ENCODE measurements at places on chromosomes 3 and 15.

DNA sequence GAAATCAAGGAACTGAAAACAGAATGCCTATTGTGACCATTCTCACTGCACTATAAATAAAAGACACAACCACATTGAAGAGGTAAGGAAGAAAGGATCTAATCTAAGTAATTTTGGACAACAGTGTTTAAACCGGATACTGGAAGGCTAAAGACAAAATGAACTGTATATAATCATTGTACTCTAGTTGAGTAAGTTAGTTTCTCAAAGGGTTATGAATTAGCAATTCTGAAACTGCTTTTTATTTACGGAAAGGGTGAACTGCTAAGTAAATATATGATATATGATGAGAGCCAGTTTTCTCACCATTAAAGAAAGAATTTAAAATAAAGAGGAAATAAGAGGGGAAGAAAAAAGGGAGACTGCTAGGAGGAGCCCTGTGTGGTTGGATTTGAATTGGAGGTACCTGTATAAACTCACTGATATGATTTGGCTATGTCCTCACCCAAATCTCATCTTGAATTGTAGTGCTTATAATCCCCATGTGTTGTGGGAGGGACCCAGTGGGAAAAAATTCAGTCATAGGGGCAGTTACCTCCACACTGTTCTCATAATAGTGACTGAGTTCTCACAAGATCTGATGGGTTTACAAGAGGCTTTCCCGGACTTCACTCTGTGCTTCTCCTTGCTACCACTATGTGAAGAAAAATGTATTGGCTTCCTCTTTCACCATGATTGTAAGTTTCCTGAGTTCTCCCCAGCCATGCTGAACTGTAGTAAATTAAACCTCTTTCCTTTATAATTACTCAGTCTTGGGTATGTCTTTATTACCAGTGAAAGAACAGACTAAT lies 607.7 kb downstream of the PYDC2 start:
- DNase-seq: no peak

- no peak for DNase-seq
These were observed 5.9 kb downstream of the ISG20 start for GRCh38 chr15:88644741-88645140.

- DNase-seq: peak; percentile 71
These were observed 582 bp upstream of the SLCO3A1 start for GRCh38 chr15:91852741-91853510.

DNA sequence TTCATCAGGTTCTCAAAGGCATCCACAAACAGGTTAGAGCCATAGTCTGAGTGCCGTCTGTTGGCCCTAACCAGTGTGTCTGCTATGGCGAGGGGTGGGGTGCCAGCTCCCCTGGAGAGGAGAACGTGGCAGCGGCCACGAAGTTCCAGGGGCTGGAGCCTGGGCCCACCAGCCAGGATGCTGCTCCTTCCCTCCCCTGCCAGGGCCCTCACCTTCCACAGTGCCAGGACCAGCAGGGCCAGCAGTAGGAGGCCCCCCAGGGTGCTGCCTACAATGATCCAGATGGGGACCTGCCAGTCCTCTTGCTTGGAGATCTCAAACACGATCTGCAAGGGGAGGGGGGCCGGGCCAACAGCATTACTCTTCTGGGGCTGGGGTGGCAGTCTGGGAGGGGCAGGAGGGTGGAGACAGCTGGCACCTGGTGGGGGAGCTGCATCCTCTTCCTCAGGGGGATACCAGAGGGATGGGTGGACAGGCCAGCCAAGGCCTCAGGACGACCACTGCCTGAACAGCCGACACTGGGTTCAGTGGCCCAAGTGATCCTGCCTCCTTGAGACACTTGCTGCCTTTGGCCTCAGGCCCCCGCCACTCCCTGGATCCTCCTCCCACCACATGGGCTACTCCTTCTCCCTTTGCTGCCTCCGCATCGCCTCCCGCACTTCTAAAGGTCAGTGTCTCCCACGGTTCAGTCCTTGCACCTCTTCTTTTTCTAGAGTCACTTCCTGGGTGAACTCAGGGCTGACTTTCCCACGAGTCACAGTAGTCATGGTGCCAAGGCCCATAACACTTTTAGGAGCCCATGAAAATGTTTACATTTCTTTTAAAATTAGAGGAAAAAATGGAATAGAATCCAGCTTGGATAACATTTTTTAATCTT lies 26.3 kb downstream of the FEM1B start:
- DNase-seq: peak; percentile 19

GRCh38 chr15:75843678-75844581 lies 683 bp downstream of the UBE2Q2 start:
- peak; percentile 35 for DNase-seq

GRCh38 chr3:58683466-58683865 lies 16.9 kb upstream of the FAM3D start:
- DNase-seq: no peak

GRCh38 chr15:59976480-59977271 lies 27.4 kb upstream of the FOXB1 start:
- no peak for DNase-seq

GRCh38 chr3:101319531-101319930 lies 844 bp downstream of the IMPG2 start:
- DNase-seq: no peak

- no peak for DNase-seq
These were observed 39.4 kb upstream of the UBL7 start for GRCh38 chr15:74500401-74500800.

DNA sequence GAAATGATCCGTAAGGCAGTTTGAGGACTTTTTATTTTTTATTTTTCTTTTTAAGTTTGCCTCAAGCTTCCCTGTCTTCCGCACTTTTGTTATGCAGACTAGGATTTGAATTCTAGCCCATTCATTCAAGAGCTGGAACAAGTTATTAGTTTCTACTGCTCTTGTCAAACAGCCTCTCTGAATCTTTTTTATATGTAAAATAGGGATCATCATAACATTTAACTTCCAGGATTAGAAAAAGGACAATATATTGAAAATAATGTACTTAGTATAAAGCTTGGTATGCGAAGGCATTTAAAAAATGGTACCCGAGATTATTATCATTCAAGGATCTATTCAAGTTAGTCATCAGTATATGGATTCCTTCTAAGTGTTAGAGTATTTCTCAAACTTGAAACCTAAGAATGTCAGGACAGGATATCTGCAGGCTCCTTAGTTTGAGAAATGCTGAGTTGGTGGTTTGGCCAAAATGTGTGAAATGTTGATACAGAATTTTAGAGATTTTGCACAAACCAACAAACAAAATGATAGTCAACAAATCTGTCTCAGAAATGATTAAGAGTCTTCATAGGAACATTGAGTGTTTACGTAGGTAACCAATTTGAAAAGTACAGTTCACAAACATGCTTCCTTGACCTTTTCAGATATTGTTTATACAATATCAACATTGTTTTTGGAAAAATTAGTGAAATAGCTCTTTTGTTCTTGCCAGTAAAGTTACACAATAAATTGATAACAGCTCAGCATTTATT lies 40.5 kb upstream of the IGSF10 start:
- DNase-seq: no peak

DNA sequence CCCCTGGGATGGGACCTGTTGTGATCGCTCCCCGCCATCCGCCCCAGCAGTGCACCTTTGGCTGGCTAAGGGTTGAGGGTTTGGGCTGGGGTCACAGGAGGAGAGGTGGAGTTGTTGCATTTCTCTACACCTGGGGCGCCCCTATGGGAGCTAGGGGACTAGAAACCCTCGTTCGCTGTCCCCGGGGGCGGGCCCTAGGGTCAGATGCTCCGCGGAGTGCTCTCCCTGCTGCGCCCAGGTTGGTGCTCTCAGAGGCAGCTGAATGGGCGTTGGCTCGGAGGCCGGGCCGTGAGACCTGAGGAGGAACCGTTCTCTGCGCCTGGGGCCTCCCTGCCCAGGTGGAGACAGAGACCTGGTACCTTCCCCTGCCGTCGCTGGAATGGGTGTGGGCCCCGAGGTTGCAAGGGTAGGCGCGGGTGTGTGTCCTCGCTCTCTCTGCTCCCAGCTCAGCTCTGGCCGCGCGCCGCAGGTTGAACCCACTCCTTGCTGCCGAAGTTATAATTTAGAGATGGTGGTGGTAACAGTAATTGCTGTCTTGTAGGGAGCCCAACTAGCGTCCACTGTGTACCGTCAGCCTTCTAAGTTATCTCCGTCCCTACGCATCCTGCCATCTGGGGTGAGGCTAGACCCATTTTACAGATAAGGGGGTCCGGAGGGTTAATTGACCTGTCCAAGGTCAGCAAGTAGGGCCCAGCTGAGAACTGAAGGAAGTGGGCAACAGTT lies 965 bp downstream of the FLNB start:
- DNase-seq: peak; percentile 26

GRCh38 chr3:69821133-69821532 lies 81.9 kb downstream of the MITF start:
- DNase-seq: no peak

DNA sequence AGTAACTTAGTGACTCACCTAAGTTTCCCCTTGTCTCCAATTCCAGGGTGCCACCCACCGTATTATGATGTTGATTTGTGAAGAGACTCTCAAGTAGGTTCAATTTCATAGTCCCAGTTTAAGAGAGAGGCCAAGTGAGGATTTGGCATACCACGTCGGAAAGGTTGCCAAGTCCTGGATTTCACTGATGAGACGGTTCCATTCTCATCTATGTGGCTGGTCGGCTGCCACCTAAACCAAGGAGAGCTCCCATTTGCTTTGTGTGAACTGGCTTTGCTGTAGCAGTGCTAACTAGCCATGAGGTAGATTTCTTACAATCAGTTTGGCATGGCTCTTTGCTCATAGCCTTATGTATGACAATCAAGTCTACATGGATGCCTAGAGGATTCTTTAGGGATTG lies 653.6 kb downstream of the NLGN1 start:
- DNase-seq: no peak

GRCh38 chr15:54841701-54842305 lies 354.9 kb downstream of the RSL24D1 start:
- DNase-seq: no peak

GRCh38 chr3:23496165-23496564 lies 293.0 kb downstream of the UBE2E2 start:
- no peak for DNase-seq

DNA sequence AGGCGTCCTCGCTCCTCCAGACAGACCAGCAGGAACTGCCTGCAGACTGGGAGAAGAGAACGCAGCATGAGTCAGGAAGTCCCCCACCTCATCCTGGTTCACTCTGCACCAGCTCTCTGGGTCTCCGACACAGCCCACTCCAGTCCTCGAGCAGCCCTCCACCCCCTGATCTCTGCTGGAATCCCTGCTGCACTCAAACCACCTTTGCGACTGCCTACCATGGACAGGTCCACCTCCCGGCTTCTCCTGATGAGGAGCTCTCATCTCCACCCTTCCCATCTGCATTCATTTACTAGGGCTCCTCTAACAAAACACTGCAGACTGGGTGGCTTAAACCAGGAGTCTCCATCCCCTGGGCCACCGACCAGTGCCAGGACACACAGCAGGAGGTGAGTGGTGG lies 202.3 kb upstream of the IGF1R start:
- DNase-seq: no peak
